ENCODE measurements at places on chromosomes 3 and 15.

- no peak for DNase-seq
These were observed 33.5 kb downstream of the UPK1B start for GRCh38 chr3:119206611-119207511.

DNA sequence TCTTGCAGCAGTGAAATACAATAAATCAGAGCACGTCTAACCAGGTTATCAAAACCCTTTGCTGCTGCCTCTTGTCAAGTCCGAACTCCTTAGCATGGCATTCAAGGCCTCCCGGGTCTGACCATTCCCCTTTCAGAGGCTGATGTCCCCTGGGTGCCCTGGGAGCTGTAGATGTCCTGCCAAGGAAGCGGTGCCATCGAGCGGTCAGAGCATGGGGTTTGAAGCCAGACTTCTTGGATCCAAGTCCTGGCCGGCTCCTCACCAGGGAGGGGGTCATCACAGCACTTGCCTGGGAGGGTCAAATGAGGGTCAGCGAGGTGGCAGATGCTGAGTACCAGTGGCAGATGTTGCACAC is 496 bp downstream of the TF start:
- no peak for DNase-seq

GRCh38 chr15:40493089-40493840 is 22.5 kb downstream of the CHST14 start:
- peak; percentile 64 for DNase-seq

GRCh38 chr3:57655727-57656126 is 37.1 kb downstream of the DENND6A start:
- DNase-seq, result no peak

GRCh38 chr15:45134682-45135604 is 5.1 kb downstream of the DUOX1 start:
- DNase-seq, result no peak

- no peak for DNase-seq
These were observed 9.1 kb downstream of the HDGFL3 start for GRCh38 chr15:83198476-83198875.

DNA sequence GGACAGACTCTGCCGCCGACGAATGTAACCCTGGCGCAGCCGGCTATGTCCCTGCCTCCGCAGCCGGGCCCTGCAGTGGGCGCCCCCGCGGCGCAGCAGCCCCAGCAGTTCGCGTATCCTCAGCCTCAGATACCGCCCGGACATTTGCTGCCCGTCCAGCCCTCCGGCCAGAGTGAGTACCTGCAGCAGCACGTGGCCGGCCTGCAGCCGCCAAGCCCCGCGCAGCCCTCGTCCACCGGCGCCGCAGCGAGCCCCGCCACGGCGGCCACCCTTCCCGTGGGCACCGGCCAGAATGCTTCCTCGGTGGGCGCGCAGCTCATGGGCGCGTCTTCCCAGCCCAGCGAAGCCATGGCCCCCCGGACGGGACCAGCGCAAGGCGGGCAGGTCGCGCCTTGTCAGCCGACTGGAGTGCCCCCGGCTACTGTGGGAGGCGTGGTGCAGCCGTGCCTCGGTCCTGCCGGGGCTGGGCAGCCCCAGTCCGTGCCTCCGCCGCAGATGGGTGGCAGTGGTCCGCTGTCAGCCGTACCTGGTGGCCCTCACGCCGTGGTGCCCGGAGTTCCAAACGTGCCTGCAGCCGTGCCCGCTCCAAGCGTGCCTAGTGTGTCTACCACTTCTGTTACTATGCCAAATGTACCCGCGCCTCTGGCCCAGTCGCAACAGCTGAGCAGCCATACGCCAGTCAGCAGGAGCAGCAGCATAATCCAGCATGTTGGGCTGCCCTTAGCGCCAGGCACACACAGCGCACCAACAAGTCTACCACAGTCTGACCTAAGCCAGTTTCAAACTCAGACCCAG is 2.4 kb downstream of the TSC22D2 start:
- DNase-seq, result peak; percentile 48

DNA sequence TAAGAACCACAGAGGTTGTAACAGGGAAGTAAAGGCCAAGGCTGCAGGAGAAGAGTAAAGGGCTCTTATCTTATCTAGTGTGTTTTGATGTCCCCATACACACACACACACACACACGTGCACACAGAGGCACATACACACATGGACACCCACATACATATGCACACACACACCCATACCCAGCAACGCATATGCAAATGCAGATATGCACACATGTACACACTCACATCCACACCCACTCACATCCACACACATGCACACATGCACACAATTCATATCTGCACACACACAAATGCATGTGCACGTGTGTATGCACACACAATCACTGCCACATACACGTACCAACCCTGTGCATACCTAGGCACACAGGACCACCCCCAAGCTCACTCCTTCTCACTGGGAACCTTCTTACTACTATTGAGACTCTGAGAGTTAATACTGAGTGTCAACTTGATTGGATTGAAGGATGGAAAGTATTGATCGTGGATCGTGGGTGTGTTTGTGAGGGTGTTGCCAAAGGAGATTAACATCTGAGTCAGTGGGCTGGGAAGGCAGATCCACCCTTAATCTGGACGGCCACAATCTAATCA is 99.0 kb upstream of the AKAP13 start:
- no peak for DNase-seq

DNA sequence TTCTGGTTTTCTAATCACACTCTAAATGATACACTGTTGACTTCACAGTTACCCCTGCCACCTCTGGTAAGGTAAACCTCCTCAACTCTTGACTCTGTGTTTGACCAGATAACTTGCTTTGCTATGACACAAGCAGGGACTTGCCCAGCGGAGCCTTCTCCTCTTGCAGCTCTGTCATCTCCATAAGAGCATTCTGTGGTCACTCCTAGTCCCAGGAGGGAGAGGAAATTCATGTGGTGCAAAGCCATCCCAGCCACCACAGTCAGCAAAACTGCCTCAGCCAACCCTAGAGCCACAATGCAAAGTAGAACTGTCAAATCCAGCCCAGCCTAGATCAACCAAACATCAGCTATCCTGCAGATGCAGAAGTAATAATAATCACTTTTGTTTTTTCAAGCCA is 144.7 kb upstream of the GADL1 start:
- DNase-seq, result no peak

DNA sequence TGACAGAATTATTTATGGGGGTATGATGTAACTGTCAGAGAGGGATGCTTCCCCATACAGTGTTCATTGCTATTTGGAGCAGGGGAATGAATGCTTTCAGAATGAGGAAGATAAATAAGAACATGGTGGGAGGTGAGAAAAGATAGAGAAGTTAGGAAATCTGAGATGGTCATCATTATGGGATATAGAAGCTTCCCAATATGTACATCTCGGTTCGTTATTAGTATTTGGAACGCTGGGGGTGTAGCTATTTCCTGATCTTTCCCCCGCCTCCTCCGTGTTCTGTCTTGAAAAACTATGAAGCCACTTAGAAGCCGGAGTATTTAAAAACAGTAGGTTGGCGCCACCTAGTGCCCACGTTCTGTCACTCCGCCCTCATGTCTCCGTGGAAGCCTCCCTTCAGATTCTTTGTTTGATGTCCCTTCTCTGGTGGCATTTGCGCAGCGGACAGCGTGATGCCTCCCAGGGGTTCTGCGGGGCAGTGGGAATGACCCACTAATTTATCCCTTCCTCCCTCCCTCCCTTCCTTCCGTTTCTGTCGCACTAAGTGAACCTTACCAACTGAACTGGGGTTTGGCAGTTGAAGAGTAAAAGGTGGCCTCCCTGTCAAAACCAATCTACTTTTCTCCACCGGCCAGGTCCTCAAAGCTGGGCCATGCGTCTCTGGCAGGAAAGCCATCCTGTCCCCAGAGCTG is 184.5 kb downstream of the FEZF2 start:
- peak; percentile 77 for DNase-seq

DNA sequence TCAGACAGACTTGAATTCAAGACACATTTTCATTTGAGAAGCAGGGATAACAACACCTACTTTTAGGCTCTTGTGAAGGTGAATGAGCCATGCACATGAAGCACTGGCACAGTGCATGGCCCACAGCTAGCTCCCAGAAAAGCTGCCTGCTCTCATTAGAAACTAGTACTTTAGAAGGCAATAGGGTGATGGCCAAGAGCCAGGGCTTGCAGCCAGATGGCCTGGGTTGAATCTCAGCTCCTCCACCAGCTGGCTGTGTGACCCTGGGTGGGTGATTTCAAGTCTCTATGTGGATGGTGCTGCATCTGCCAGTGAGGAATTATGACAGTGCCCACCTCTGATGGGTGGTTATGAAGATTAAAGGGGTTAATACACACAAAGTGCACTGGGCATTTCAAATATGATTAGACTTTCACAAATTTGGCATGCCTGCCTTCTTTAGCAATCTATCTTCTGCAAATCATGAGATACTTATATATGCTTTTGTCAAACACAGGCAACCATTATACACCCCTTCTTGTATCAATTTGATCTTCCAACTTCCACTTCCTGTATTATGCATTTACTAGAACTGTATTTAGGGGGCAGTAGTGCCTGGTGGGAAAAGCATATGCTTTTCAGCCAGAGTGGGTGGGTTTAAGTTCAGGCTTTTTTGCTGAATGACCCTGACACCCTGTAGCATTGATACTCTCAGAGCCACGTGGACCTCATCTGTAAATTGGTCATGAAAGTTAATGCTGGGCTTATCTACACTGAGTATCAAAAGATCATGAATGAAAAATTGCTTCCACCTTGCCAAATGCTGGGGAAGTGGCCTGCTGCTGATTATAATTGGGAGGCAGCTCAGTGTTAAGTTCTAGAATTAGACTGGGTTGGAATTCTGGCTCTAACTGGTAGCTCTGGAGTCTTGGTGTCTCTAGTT is 34.7 kb upstream of the RBP1 start:
- DNase-seq, result no peak

DNA sequence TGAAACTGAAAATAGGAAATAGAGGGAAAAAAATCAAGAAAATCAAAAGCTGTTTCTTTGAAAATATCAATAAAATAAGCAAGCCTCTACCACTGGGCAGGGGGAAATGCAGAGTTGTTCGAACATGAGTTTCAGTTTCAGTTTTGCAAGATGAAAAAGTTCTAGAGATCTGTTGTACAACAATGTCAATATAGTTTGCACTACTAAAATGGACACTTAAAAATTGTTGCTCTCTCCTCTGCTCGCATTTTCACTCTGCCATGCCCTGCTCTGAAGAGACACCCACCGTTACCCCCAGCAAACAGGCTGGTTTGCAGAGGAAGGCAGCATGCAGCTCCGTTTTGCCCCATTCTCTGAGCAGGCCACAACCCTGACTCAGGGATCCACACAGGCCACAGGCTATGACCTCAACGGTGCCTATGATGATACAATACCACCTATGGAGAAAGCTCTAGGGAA is 64.5 kb downstream of the ZNF148 start:
- peak; percentile 73 for DNase-seq

DNA sequence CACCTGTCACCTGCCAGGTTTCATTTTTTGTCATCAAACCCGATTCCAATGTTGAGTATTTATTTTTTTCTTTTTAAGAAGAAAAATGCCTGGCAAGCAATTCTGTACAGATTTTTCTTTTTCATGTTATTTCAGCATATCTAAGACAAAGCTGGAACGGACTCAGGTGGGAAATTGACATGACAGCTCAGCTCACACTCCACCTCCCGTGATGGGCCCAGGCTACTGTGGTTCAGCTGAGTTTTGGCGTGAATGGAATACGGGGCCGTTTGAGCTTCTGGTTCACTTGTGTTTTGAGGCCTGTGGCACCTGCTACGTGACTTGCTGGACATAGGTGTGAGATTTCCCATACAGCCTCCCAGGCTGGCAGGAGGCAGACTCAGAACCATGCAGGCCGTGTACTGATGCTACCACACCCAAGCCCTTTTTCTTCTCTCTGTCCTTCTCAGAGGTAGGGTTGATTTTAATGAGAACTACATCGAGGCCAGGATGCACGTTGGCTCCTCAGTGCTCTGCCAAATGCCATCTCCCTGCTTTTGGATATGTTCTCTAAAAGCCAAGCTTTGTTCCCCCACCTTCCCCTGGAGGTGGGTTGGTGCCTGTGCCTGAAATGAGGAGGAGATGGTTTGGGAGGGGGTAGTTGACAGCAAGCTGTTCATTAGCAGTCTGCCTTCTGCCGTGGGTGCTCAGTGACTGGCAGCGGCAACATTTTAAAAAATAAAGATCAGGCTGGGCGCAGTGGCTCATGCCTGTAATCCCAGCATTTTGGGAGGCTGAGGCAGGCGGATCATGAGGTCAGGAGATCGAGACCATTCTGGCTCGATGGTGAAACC is 48.7 kb downstream of the TRAK1 start:
- DNase-seq, result no peak

- DNase-seq, result no peak
These were observed 103.1 kb downstream of the TMEM266 start for GRCh38 chr15:76162784-76163456.

- DNase-seq, result no peak
These were observed 15.7 kb downstream of the THOC7 start for GRCh38 chr3:63847718-63848450.

- DNase-seq, result peak; percentile 83
These were observed 173.8 kb upstream of the BCL6 start for GRCh38 chr3:187919048-187919447.

- no peak for DNase-seq
These were observed 165.2 kb downstream of the GOLGA6L4 start for GRCh38 chr15:84400820-84401219.

GRCh38 chr15:66462627-66463026 is 34.9 kb downstream of the SNAPC5 start:
- no peak for DNase-seq

DNA sequence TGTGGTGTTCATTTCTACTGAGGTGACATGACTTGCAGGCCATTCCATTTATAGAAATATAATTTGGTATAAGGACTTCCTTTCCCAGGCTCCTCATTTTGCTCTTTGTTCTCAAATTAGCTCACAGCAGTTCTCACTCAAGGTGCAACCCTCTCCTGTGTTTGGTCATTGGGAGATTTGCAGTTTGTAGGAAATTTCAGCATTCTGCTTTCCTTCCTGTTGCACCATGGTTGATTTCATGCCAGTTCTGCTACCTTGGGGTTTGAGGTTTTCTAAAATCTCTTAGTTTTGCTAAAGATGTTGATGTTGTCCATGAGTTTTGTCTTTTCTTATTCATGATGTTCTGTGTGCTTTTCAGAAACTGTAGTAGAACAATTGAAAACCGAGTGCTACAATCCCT is 65.7 kb upstream of the PROK2 start:
- DNase-seq, result no peak

DNA sequence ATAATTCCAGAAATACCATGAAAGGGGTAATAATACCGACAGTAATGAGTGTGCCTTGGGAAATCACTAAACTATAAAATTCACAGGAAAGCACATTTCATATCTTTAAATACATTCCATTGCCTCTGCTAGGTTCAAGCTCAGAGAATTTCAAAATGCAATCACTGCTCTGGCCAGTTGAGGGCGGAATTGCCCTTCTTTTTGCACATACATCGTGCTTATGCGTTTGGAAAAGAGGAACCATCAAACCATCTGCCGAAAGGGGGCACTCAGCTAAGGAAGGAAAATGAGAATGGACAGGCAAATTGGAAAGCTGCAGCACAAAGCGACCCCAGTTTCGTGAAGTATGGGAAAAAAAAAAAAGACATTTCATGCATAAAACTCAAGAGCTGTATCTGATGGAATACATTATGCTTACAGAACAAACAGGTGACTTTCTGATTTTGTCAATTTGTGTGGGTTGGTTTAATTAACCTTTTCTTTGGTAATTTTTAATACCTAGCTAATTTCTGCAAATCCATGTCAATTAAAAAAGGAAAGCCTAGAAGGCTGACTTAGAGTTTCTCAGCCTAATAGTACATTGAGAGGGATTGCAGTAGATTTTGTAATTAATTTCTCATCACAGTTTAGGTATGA is 61.4 kb downstream of the TUSC7 start:
- peak; percentile 64 for DNase-seq

- DNase-seq, result no peak
These were observed 222.7 kb upstream of the NAALADL2 start for GRCh38 chr3:174636451-174636850.

GRCh38 chr3:42562047-42562907 is 19.5 kb downstream of the SEC22C start:
- peak; percentile 16 for DNase-seq
